ENCODE measurements at places on chromosomes 2 and 18. TPM values are rescaled to one million over a fixed set of nuclear protein-coding genes. Genes with fewer than 3 reads are reported as not detected.

- H3K27ac ChIP-seq, result no peak overlapping the region
- H3K27me3 ChIP-seq, result no peaks in the 10 kb centered on the region
- no peak for DNase-seq
- H3K4me3 ChIP-seq, result no peak overlapping the region
- H3K4me1 ChIP-seq, result 0 out of 2 replicates have a peak, but pooled peaks cover 5% of the 10 kb centered on the region
Measured at GRCh38 chr2:9905413-9905812, 46.1 kb upstream of the GRHL1 start.

GRCh38 chr2:237625216-237625705 lies 2.1 kb upstream of the LRRFIP1 start:
- H3K4me3 ChIP-seq, result no peak overlapping the region
- H3K4me1 ChIP-seq, result peaks cover 12% of the 10 kb centered on the region
- DNase-seq, result no peak
- peaks cover 40% of the 10 kb centered on the region for H3K27me3 ChIP-seq
- 0 out of 2 replicates have a peak, but pooled peaks cover 3% of the 10 kb centered on the region for H3K36me3 ChIP-seq

- no peak overlapping the region for H3K27ac ChIP-seq
- H3K27me3 ChIP-seq, result no peaks in the 10 kb centered on the region
- peaks cover 5% of the 10 kb centered on the region for H3K36me3 ChIP-seq
- H3K4me3 ChIP-seq, result no peak overlapping the region
- DNase-seq, result no peak
Measured at GRCh38 chr2:62219407-62220159, 23.7 kb downstream of the B3GNT2 start.

DNA sequence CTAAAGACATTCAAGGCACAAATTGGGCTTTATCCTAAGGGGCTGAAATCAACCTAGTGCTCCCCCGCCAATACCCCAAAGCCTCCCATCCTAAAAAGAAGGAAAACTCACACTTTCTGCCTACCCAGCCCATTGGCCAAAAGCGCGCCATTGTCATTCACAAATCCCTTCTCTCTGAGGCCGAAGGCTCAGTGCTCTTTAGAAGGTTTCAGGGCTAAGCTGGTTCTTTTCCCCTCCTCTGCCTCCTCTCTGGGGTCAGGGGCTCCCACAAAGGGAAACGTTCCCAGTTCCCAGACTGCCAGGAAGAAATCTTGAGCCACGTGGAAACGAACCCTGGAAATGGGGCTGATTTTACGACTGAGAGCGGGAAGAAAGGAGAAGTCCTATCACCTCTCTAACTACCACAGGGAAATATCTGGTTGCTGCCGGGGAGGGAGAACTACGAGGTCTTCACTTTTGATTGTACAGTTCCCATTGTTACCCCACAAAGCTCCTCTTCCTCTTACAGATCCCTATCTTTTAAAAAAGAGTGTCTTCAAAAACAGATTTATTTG lies 1.7 kb upstream of the SKOR2 start:
- H3K27ac ChIP-seq, result no peak overlapping the region
- H3K4me3 ChIP-seq, result peak overlapping the region; percentile 35
- DNase-seq, result peak; percentile 64
- peaks cover 100% of the 10 kb centered on the region for H3K27me3 ChIP-seq
- peaks cover 89% of the 10 kb centered on the region for H3K4me1 ChIP-seq

The ALKAL2 gene
- 4.5 TPM for total RNA-seq

The CD28 gene
- not detected for total RNA-seq
